GM23248 (cell line): ENCODE measurements at places on chromosomes 16 and 17.
A peak's percentile ranks its signal among the peaks of the same experiment; 100 is the strongest.

- no peak for DNase-seq
Measured at GRCh38 chr16:78290872-78291591, 191.6 kb downstream of the WWOX start.

- peak; percentile 45 for DNase-seq
Measured at GRCh38 chr17:59357219-59357697, 25.8 kb downstream of the YPEL2 start.

DNA sequence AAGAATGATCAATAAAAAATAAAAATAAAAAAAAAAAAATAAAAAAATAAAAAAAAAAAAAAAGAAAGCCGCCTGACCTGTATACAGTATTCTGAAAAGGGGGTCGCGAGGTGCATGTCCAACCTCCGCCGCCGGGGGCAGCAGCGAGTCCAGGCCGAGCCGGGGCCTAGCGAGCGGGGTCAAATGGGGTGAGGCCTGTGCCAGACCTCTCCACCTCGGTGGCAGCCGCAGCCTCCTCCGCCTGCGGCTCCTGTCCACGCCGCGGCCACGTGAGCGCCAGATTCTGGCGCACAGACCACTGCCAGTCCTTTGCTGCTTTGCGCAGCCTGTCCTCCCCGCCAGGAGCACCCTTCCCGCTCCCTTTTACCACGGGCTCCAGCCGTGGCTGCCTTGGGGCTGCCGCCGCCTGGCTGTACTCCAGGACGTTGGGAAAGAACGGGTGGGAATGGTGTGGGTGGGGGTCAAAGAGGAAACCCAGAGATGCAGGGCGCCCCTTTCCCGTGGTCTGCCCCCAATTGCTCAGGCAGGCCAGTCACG is 2.4 kb upstream of the BCKDK start:
- DNase-seq: peak; percentile 81

DNA sequence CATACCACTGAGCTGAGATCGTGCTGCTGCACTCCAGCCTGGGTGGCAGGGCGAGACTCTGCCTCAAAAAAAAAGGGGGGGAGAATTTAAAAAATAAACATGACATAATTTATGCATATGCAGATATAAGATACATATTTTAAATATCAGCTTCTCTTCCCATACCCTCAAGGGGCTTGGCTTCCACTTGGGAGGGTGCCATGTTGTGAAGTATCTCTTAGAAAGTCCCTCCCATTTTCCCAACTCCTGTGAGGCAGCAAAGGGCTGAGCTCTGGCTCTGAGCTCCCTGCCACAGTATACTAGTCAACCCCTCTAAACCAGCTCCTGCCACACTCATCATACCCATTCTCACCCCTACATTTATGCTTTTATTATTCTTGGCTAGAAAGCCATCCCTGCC is 39.4 kb downstream of the MYH11 start:
- no peak for DNase-seq

DNA sequence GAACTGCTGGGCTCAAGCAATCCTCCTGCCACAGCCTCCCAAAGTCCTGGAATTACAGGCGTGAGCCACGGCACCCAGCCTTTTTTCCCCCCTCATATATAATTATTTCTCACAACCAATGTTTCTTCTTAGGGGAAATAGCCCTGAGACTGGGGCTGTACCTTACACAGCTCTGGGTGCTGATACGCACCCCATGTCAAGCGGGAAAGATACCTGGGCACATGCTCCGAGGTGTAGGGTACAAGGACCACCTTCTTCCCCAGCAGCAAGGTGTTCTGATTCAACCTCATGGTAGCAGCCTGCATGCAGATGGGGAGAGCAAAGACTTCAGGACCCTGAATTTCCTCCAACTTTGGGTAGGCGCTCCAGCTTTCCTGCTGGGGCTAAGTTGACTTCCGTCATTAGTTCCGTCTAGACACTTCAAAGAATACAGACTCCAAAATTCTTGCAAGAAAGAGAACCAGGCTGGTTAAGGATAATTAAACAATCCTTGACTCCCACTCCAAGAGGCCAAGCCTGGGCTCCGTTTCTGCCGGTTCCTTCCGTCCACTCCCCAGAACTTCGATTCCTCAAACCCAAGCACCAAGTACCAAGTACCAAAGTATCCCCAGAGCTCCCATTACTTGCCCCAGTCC is 619 bp downstream of the NAT9 start:
- peak; percentile 37 for DNase-seq

DNA sequence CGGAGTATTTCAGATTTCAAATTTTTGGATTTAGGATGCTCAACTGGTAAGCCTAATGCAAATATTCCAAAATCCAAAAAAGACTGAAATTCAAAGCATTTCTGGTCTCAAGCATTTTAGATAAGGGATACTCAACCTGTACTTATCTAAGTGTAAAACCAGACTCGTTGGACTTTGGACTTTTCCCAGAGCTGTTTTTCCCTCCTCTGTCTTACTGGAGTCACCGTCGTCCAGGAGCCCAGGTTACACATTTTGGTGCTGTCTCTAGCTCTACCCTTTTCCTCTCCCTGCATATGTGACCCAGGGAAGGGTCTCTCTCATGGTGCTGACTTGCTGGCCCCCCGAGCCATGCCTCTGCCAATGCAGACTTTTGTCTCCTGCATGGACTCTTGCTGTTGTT is 46.0 kb upstream of the MMP2 start:
- no peak for DNase-seq

DNA sequence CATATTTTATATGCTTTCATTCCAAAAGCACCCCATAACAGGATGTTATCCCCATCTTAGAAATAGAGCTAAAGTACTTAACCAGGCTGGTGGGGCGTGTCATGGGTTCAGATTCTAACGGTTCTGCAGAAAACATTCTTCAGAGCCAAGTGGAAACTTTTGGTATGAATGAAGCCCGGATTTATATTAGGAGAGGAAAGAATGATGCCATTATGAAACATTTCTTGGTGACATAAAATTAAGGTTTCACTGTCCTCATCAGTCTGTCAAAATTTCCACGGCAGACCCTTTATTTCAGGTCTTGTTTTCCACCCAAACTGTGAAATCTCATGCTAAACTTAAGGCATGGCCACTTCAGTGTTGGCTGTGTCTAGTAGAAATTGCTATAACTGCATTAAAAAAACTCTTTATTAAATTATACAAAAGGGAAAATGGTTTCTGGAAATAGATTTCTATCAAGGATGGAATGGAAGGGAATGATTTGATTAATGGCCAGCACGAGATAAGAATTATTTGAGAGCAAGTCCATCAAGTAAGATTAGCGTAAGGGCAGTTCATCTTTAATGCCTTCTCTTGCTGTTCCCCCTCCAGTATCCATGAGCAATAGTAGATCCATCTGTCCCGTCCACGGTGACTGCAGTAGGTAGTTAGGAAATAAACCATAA is 11.7 kb downstream of the PRKCA start:
- no peak for DNase-seq

GRCh38 chr17:43880420-43880991 is 26.8 kb downstream of the MPP2 start:
- peak; percentile 30 for DNase-seq

- peak; percentile 48 for DNase-seq
Measured at GRCh38 chr17:19378416-19379360, at the start of gene MAPK7. MAPK7 (plus strand) TSS chr17:19378498; CDS start chr17:19378901, 403 bp downstream.

GRCh38 chr16:85611444-85612190 is 1.5 kb upstream of the GSE1 start:
- DNase-seq: peak; percentile 97

DNA sequence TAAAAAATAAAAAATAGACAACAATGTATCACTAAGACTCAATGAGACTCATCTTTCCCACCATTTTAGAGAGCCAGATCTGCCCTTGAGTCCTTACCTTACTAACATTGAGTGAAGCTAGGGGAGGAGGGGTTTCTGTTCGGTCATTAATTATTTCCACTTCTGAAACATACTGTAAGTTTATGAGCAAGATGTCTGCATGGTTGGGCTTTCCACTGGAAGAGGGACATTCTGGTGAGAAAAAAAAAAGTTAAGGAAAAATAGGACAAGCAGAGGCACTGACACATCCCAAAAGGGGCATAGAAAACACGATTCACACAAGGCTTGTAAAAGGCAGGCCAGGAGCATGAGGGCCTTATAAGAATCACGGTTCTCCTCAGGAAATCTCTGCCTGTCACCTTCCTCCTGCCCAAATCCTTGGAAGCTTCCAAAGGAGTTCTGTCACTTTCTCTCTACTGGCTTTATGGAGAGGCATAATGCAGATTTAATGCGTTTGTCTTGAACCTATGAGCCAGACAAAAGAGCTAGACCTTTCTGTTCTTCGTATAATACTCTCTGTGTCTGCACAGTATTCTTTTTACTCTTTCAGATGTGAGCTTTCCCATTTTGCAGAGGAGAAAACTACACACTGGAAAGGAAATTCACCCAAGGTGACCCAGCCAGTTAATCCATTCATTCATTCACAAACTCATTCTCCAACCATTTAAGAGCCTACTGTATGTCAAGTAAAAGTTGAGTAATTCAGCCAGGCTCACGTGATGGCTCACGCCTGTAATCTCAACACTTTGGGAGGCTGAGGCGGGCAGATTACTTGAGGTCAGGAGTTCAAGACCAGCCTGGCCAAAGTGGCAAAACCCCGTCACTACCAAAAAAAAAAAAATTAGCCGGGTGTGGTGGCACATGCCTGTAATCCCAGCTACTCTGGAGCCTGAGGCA is 2.5 kb downstream of the LSM12 start:
- DNase-seq: no peak

DNA sequence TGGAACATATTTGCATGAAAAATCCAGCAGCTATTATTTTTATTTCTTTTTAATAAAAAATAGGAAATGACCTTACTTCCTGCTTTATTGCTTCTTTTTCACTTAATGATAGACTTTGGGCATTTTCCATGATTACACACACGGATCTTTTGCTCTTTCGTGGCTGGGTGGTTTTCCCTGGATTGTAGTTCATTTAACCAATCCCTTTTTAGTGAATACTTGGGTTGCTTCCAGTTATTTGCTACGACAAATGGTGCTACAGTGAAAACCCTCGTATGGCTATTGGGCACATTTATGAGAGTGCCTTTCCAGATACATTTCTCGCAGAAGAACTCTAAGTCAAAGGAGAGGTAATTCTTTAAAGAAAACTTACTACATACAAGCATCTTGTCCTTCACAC is 38.6 kb downstream of the FOXL1 start:
- no peak for DNase-seq

- DNase-seq: no peak
Measured at GRCh38 chr17:42708588-42708987, 26.3 kb downstream of the CNTNAP1 start.

- DNase-seq: peak; percentile 21
Measured at GRCh38 chr17:79276821-79277220, 202.2 kb downstream of the ENGASE start.

DNA sequence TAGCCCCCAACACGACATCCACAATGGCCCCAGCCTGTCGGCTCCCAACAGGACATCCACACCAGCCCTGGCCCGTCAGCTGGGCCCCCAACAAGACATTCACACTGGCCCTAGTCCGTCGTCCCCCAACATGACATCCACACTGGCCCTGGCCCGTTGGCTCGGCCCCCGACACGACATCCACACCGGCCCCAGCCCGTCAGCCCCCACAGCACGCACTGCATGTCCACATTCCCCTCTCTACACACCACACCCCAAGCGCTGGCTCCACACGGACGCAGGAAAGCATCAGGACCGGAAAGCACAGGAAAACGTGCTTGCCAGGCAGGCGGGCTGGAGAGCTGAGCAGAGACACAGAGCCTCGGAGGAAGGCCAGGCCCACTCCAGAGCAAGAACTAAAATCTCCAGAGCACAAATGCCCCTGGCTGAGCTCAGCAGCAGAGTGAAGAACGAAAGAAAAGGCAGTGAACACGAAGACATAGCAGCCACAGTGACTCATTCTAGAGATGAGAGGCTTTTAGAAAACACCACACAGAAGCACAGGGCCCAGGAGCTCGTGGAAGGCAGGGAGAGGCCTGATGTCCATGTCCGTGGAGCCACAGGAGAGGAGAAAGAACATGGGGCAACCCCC is 50.6 kb downstream of the LMF1 start:
- DNase-seq: peak; percentile 82

GRCh38 chr17:21535686-21536375 is 156.5 kb upstream of the KCNJ18 start:
- no peak for DNase-seq

GRCh38 chr16:9447195-9447551 is 355.7 kb downstream of the HAPSTR1 start:
- no peak for DNase-seq

DNA sequence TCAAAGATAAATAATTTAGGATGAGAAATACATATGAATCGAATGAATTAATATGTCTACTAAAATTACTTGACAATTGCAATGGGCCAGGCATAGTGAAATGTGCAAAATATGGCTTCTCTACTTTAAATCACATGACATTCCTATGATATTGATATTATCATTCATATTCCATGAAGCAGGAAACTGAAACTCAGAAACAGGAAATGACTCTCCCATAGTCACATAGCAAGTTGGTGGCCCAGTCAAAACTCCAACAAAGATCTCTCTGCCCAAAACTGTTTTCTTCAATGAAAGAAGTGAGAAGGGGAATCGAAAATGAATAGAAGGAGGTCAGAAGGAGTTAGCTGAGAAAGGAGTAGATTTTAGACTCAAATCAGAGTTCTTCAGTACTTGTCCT is 272.2 kb downstream of the CDH8 start:
- no peak for DNase-seq

DNA sequence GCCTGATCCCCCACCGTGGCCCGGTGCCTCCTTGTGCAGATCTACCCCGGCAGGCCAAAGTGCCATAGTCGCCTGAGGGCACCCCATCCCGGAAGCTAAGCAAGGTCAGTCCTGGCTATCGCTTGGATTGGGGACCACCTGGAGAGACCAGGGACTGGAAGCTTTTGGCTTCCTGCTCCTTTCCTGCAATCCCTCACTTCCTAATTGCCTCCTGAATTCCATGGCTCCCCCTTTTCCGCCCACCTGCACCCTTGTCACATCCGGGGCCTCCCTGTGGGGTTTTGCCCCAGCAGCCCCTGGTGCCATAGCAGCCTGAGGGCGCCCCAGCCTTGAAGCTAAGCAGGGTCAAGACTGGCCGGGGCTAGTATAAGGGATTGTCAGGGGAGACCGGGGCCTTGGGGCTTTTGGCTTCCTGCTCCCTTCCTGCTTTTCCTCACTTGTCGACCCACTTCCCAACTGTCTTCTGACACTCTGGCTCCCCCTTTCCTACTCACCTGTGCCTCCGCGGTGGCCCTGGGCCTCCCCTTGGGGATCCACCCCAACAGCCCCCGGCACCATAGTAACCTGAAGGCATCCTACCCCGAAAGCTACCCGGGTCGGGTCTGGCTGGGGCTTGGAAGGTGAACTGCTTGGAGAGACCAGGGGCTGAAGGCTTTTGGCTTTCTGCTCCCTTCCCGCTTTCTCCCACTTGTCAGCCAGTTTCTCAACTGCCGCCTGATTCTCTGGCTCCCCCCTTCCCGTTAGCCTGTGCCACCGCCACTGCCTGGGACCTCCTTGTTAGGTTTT is 2293.6 kb downstream of the TP53TG3F start:
- DNase-seq: no peak
